ENCODE measurements at places on chromosomes 3 and 15.

- no peak for DNase-seq
Observed at GRCh38 chr3:86785386-86785785, 205.6 kb downstream of the VGLL3 start.

DNA sequence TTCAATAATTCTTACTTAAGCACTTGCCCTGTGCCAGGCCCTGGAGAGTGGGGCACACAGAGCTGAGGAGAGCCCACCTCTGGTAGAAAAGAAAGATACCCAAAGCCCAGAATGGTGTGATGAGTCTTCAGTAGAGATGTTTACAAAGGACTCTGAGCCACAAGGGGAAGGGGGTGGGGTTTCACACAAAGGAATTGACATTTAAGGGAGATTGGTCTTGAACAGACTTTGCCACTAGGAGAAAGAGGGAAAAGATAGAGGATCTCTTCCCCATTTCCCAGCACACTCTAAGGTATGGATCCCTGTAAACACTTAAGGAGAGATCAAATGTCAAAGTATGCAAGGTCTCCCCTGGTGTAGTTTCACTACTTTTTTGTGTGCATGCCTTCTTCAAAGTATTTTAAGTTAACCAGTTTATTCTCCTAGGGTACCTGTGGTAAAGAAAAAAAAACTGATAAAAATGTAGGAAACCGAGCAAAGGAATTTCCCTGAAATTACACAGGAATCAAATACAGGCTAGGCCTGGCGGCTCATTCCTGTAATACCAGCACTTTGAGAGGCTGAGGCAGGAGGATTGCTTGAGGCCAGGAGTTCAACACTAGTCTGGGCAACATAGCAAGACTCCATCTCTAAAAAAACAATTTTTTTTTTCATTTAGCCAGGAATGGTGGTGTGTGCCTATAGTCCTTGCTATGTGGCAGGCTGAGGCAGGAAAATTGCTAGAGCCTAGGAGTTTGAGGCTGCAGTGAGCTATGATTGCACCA is 117.6 kb upstream of the SKOR1 start:
- DNase-seq: no peak

DNA sequence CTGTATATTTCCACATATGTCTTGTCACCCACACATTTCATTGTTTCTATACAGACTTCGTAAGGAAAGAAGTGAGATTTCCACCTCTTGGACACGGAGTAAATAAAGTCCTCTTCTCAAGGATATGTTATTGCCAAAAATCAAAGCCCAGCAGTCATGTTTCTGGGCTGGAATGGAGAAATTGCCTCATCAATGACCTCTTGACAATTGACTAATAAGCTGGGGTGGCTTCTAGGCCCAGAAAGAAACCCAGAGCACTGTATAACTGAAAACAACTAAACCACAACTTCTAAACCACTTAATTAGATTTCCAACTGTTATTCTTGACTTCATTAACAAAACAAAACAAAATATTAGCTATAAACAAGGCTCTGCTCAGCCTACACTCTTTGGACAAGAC is 56.4 kb upstream of the SLC24A5 start:
- no peak for DNase-seq

GRCh38 chr3:85838921-85839320 is 880.1 kb downstream of the CADM2 start:
- DNase-seq: no peak

DNA sequence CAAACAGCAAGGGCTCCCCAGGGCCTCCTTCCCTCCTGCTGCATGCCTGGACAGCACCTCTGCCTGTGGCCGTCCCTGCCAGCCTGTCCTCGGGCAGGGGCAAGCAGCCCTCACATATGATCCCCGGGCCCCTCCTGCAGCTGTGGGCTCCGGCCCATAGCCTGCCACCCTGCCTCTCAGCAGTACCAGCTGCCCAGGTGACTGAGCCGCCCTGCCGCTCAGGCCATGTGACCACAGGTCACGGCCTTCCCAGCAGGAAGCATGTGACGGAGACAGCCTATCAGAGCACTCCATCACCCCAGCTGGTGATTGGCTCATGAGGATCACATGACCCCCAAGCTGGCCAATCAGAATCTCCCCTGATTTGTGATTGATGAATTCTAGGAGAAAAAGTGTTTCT is 23.9 kb downstream of the ALDH1L1 start:
- DNase-seq: no peak

DNA sequence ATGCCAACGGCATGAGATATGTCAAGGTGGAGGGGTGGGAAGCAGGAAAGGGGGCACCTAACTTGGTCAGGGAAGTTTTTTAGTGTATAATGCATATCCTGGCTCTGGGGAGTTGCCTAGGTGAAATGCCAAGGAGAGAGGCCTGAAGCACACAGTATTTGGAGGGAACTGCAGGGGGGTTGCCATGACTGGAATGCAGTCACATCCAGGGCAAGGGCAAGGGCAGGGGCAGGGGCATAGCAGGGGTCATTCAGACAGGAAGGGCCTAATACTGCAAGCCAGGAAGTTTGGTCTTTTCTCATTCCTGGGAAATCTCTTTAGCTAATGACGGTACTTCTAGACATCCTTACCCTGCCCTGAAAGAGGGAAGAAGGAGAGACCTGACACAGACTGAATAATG is 60.5 kb downstream of the MYRIP start:
- no peak for DNase-seq

DNA sequence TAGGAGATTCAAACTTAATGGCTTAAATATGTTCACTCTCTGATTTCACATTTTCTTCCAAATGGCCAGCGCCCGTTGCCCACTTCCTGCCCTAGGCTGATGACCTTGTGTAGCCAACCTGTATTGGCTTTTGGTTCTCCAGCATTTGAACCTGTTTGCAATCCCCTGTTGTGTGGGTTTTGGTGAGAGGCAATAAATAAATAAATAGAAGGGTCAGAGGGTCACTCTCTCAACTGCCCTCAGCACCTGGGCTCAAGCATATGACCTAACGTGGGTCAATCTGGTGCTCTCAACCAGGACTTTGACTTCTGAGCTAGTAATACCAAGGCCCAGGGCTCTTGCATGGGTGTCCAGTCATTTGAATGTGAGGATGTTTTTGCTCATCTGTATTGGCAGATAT is 1.8 kb upstream of the SRP14 start:
- DNase-seq: no peak

DNA sequence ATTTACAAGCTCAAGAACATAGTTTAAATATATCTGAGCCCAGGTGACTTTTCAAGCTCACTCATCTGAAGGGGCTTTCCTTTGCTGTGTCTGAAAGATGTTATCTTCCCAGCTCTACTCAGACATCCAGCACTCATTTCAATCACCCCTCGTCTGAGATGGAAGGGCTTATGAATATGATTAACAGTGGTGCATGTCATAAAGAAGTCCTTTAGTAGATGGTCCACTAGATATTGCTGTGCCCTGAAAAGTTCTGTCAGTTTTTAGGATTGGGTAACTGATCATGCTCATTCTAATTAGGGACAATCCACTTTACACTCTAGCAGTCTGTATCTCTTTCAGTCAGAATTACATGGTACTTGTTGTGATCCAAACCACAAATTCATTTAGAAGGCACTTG is 28.3 kb downstream of the RETNLB start:
- no peak for DNase-seq

DNA sequence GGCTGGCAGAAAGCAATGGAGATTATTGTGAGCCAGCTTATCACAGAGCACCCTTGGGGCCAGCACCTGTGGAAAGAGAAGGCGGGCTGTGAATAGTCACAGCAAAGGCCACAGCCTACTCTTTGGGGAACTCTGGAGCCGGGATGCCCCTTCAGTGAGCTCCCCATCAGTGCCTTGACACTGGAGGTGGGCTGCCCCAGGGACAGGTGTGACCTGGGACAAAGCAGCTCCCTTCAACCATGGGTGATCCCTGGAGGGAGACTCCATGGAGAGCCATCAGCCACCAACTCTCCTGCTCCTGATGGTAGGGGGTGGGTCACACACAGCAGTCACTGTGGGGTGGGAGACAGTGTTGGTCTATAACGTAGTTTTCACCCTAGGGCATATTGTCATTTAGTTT is 5.8 kb downstream of the TTC21A start:
- DNase-seq: no peak

- no peak for DNase-seq
Observed at GRCh38 chr3:161215185-161215584, 5.9 kb upstream of the NMD3 start.

DNA sequence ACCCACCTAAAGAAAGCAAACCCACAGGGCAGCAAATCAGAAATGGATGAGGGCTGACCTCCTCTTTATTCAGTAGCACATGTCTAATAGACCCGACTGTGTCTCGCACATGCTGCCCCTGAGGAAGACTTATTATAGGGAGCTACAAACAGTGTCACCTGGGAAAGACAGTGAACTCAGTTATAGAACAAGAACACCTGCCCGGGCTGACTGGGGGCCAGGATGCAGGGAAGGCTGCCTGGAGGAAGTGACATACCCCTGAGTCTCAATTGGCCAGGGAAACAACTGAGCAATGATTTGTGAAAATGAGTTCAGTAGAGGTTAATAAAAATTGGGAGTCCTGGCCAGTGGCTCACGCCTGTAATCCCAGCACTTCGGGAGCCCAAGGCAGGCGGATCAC is 78.7 kb upstream of the CGNL1 start:
- no peak for DNase-seq
